ENCODE measurements at places on chromosomes 16 and 17. TPM values are rescaled to one million over a fixed set of nuclear protein-coding genes. Genes with fewer than 3 reads are reported as not detected.

Gene TERB1
- total RNA-seq: not detected

GRCh38 chr16:1068451-1068850 lies 4.1 kb upstream of the SSTR5 start:
- DNase-seq: no peak

- no peak for DNase-seq
Measured at GRCh38 chr17:40179923-40180659, 2.8 kb downstream of the RAPGEFL1 start.

- DNase-seq: no peak
Measured at GRCh38 chr17:4314618-4315017, 50.8 kb upstream of the ANKFY1 start.

DNA sequence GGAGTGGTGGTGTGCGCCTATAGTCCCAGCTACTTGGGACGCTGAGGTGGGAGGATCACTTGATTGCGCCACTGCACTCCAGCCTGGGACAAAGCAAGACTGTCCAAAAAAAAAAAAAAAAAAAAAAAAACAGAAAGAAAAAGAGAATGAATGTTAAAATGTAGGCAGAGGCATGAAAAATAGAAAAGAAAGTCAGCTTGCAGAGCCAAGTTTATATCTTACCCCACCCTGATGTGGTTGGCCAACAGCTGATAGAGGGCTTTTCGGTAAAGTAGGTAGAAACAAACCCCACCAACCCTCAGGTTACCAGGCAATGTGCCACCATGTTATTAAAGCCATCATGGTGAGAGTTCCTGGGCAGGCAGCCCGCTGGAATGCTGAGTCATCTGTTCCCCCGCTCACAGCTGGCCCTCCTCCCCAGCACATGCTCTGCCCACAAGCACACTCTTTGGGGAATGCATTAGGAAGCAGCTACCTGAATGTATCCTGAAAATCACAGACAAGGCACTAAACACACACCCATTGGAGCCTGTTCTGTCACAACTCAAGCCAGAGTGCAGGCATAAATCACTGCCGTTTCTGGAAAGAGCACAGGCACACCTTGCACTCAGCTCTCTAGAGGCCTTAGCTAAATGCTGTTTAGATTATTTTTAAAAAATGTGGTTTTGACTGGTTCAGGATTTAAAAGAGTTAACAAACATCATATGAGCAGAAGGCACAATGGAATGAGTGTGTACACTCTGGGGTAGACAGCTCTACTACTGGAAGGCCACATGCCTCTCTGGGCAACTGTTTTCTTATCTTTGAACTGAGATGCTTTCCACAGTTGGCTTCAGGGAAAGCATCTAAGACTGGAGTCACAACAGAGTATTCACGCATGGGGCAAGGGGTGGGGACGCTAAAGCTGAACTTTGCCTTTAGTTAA lies 128.5 kb downstream of the PARN start:
- peak; percentile 39 for DNase-seq

DNA sequence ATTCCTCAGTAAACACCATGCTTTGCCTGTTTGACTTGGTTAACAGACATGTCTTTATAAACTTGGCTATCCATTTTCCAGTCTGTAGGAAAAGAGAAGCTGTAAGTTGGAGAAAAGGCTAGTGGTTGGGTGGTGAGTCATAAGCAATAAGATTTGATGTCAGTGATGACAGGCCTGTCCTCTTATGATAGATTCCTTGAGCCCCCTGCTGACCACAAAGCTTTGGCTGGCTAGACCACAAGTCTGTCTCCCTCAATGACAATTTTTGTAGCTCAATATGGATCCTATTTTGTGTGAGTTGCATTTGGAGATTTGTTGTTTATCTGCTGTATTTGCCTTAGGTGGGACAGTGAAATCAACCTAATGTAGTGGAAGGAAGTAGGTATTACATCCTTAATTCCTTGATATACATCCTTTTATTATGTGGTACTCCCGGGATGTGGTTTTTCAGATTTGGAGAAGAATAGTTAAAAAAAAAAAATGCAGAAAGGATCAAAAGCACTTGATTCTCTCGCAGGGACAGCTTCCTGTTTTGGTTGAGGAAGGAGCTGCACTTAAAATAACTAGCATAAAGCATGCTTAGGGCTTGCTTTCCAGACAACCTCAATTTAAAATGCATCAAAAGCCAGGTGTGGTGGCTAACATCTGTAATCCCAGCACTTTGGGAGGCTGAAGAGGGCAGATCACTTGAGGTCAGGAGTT lies 67.4 kb downstream of the SIAH1 start:
- no peak for DNase-seq

DNA sequence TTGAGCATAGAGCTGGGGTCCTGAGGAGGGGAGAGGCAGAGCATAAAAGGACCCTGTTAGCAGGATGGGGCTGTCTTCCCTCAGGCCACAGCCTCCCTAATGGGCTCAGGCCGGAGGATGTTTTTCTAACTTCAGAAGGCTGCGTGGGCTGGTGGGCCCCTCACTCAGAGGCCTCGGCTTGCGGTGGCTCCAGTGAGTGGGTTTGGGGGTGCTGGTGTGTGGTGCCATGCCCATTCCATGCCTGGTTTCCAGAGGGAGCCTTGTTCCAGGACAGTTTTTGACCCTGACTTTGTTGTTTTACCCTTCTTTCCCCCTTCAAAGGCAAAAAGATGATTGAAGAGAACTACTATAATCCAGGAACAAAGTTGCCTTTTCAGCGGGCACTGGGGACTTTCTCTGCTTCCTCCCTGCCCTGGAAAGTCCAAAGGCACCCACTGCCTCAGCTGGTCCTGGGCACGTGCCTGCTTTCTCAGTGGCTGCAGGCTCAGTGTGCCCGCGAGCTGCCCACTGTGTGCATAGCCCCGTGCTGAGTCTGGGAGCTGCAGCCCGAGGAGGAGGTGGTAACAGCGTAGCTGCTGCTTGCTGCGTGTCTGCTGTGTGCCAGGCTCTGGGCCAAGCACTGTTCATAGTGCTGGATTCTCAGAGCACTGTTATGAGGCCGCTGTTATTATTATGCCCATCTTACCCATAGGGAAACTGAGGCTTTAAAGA lies 11.8 kb downstream of the NKD1 start:
- DNase-seq: no peak

Gene SRCIN1
- 2.7 TPM for total RNA-seq

Gene NKD1
- 6.2 TPM for total RNA-seq
